ENCODE measurements at places on chromosomes 4 and X.

DNA sequence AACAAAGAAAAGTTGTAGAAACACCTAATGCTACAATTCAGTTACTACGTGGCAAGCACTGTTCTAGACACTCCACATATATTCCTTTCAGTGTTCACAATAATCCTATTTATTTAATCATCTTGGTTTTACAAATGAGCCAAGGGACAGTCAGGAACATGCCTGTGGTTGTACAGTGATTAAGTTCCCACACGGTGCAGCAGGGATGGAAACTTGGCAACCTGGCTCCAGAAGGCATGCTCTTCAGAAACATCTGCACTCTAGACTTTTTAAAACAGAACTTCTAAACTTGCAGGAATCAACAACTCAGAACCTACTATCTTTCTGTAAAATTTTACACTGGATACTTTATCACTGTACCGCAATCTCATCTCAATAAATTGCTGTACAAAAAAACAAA lies 32.1 kb downstream of the TAPT1 start:
- DNase-seq: no peak

DNA sequence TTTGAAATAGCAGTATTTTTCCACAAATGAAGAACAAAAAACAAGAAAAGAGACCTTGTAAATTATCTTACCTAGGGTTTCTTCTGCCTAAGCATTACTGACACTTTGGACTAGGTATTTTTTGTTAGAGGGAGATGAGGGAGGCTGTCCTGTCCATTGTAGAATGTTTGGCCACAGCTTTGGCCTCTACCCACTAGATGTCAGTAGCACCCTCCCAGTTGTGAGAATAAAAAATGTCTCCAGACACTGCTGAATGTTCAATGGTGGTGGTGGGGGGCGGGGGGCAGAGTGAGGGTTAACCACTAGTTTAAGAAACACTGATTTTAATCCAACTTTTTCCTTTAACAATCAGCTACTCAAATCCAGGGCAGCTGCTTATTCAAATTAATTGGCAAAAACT lies 25.8 kb downstream of the OTUD4 start:
- no peak for DNase-seq

DNA sequence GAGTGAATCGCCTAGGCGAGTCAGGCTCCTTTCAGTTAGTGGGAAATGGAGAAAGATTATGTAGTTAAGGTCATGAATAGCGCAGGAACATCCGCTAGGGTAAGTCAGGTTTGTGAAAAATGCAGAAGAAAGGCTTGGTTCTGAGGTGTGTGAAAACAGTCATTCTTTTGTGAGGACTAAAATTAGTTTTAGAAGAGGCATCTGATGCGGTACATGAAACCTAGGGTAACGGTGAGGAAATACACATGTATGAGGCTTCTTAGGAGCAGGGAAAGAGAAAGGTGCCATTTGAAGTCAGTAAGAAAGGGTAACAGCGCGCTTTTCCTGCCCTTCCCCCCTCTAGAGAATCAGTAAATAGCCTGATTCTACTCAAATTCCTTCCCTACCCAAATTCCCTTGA lies 570 bp upstream of the RNF128 start:
- DNase-seq: no peak

- no peak for DNase-seq
Measured at GRCh38 chrX:14718403-14718802, 154.5 kb downstream of the FANCB start.

GRCh38 chrX:39762266-39762841 lies 335.4 kb downstream of the BCOR start:
- no peak for DNase-seq

- no peak for DNase-seq
Measured at GRCh38 chrX:10121787-10122186, 35.0 kb upstream of the CLCN4 start.

- DNase-seq: no peak
Measured at GRCh38 chr4:101103381-101104142, 243.8 kb downstream of the PPP3CA start.

- no peak for DNase-seq
Measured at GRCh38 chr4:64715741-64716140, 306.5 kb upstream of the TECRL start.

DNA sequence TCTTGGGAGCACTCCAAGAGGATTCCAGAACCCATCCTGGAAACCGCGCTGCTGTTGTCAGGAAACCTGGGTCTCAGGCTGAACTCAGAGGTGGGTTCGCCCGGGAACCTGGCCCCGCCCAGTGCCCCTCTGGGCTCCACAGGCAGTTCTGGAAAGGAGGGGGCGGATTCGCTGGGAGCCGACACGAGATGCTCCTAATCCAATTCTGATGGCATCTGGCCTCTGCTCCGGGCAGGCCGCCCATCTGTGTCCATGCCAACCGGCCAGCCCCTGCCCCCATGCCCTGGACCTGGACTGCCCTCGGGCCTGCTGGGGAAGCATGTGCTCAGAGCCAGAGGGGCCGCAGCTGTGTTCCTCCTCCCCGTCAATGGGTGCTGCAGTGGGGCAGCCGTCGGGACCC lies 21.0 kb downstream of the ATP2B3 start:
- no peak for DNase-seq

DNA sequence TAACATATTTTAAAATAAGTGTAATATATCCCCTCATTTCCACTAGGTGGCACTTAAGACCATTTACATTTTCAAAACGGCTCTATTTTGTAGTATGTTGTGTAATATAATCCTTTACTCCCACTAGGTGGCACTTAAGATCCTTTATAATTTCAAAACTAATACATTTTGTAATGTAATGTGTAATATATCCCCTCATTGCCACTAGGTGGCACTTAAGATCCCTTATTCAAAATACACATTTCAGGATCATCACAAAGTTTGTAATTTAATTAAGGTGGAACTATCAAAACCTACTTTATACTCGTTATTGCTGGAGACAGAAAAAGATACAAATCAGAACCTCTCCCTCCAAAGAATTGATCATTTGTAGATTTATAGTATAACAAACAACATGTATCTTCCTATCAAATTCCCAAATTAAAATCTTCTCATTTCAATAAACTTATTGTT lies 132.5 kb downstream of the ARHGAP6 start:
- no peak for DNase-seq

DNA sequence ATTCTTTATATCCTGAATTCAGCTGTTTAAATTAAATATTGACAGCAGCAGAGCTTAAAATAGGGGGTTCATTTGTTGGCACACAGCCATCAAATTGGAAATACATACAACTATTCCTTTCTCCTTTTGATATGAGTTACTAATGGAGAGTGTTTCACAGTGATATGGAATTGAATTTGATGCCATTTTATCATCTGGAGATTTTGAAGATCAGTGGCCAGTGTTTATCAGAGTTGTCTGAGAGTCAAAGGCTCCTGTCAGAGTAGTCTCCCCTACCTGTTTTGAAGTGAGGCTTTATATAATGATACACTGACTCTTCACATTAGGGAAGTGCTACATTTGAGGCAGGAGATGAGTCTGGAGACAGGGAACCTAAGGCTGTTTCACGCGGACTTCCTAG lies 1286.3 kb downstream of the TECRL start:
- DNase-seq: no peak

DNA sequence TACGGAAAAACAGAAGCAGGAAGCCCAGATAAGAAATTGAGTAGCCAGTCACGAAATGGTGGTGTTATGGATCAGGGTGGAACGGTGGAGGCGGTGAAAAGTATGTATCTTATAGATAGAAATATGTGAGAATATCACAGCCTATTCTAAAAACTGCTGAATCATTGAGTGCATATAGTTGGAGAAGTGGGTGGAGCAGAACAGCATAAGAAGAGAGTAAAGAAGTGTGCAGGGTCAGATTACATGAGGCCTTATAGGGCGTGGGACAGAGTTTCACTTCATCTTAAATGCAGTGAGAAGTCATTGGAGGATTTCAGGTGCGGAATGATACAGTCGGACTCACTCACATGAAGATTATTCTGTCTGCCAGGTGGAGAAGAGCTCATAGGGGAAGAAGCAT lies 293.1 kb downstream of the TRIML1 start:
- no peak for DNase-seq

DNA sequence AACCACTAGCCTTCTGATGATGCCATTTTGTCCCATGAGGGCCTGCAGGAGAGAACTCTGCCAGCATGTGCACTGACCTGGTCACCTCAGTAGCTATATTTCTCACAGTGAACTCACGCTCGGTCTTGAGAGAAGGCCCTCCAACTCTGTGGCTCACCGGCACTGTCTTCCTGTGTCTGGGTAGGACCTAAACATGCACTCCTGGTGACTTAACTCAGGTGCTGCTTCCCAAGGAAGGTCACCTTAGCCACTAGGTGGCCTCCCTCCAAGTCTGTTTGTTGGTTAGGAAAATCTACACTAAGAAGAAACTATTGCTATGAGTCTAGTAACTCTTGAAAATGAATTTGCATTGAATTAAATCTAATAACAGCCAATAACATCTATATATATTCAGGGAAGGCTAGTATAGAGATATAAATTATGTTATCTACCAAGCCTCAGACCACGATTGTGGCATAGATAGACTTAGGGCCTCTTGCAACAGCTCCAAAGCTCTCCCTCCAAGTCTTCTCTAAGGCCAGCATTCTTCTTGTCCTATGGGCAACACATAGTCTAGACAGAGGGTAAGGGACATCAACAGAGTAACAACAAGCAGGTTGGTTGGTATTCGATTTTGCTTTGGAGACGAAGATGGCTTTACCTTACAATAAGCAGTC lies 24.7 kb downstream of the TLR10 start:
- DNase-seq: no peak

GRCh38 chr4:78612398-78613178 lies 61.0 kb downstream of the ANXA3 start:
- no peak for DNase-seq

- DNase-seq: no peak
Measured at GRCh38 chr4:87433342-87433741, 11.0 kb downstream of the NUDT9 start.

DNA sequence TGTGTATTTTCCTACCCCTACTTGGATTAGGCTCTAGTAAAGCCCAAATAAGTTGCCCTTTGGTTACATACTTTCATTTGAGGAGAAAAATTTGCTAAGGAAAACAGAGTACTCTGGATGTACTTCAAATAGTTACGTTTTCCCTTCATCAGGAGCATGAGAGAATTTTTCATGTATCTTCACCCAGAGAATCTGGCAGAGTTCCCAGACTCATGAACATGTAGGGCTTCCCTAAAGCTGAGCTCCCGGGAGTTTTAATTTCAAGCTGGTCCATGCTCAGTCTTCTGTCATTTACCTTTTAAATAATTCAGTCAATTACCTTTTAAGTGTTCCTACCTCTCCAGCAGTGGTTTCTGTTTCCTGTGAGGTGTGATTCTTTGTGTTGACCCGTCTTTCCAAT lies 367.5 kb upstream of the GRID2 start:
- no peak for DNase-seq

- no peak for DNase-seq
Measured at GRCh38 chrX:103817502-103817901, 14.6 kb downstream of the RAB9B start.

DNA sequence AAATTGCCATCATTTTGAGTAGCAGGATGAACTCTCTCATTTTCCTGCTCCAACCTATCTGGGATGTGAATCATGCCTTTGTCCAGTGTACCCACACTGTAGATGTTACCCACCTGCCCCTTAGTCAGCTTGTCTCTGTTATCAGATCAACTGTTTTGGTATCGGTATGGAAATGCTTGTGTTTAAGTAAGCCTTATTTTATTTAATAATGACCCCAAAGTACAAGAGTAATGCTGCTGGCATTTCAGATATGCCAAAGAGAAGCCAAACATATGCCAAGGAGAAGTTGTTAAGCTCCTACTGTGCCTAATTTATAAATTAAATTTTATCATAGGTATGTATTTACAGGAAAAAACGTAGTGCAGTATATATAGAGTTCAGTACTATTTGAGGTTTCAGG lies 18.6 kb upstream of the RAP1GDS1 start:
- no peak for DNase-seq

- no peak for DNase-seq
Measured at GRCh38 chr4:108943976-108944591, 181.2 kb upstream of the ETNPPL start.

DNA sequence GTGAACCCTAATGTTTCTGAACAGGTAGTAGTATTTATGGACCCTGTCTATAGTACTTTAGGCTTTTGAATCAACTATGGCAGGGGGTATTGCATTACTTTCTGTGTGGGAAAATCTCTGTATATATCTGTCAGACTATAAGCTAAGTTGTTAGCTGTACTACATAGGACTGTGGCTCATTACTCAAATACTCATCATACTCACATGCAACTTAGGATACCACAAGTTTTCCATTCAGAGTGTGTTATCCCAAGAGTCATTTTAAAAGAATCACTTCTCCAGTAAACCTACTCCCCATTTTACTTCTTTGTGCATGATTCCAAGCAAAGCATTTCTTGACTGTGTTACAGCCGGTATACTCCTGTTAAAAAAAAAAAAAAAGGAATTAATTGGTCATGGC lies 95.6 kb downstream of the PHOX2B start:
- DNase-seq: no peak

DNA sequence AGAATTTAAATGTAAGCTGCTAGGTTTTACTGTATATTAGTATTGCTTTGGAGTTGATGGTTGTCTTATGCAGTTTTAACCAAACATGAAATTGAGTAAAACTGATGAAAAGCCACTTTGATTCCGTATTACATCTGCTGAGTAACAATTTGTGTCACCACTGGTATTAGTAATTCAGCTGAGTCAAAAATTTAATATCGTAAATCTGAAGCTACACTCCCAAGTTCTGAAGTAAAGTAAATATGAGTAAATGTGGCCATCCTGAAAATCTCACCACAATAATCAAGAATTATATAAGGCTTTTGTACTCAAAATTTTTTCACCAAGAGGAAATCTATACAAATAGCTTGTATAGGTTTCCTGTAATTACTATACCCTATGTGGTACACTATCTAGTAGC lies 142.3 kb downstream of the STPG2 start:
- DNase-seq: no peak

- no peak for DNase-seq
Measured at GRCh38 chr4:51855270-51855669, 12.3 kb downstream of the DCUN1D4 start.

GRCh38 chr4:124282301-124282898 lies 430.1 kb downstream of the ANKRD50 start:
- DNase-seq: no peak

DNA sequence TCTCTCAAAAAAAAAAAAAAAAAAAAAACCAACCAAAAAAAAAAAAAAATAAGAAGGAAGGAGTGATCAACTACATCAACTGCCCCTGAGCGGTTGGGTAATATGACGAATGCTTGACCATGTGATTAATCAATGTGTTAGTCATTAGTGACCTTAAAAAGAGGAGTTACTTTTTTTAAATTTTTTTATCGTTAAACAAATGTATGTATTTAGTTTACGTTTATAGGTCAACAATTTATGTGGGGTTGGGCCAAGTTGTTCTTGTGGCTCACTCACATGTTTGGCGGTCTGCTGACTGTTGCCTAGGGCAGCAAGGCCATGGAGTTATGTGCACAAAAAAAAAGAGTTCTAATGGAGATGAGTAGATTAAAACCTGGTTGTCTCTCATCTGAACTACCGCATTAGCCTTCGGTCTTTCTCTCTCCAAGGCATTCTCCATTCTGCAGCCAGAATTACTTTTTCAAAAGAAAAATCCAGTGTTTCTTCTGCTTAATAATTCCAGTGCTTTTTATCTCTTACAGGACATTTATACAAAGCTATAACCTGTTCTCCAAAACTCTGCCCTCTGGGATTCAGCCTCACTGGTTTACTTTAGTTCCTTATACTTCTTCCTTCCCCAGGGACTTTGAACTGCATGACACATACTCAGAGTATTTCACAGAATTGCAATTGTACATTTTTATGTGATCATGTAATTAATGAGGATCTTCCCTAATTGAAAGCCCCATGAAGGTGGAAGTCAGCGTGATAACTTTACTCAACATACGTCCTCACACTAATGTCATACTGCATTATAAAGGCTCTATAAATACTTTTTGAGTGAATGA lies 505.5 kb downstream of the ANKRD50 start:
- no peak for DNase-seq

Data from ecto neural progenitor cell (in vitro differentiated cells).